HTR-8/SVneo (cell line): ENCODE measurements at places on chromosomes 13 and 19.

DNA sequence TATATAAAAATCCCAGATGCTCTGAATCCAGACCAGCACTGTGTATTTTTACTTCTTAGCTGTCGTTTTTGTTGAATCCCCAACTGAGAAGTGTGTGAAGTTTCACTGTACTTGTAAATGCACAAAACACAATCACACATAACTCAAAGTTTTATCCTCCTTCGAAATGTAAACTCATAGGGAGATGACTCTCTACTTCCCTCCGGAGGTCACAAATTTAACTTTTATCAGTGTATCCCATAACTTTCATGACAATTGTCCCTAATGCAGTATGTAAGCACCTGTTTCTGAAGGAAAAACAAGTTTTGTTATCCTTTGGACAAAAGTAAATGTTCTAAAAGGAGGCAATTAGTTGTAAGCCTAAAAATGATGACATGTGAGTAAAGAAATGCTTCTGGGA, 665.0 kb upstream of the SLITRK6 start:
- peak; percentile 7 for DNase-seq

DNA sequence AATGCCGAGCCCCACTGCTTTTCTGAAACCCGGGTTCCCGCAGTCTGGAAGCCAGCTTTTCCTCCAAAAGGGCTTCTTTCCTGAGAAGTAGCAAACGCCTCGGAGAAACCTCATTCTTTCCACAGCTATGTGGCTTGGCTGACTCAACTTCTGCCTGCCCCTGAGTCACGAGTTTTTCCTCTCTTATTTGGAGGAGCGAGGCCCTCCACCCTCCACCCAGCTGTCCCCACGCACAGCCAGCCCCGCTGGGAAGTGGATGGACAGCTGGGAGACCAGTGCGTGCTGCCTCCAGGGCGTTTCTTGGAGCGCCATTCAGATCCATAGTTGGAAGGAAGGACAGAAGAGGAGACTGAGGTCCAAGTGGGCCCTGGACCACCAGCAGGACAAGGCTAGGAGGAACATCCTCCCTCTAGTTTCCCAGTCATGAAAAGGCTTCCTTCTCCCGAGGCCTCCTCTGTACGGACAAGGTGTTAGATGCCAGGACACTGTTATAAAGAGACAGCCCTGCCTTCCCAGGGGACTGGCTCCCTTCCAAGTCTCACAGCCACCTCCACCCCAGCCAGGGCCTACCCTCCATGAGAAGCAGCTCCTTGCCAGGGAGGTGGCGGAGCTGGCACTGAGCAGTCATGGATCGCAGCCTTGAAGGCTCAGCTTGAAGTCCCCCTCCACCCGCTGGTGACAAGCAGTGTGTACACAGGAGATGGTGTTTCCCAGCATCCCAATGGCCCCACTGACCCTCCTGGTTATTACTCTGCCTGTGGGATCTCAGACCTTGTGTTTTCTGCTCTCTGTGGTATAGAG, 2.5 kb upstream of the PLEKHF1 start:
- DNase-seq, result peak; percentile 53

- DNase-seq, result no peak
These were observed 598.1 kb downstream of the TBC1D4 start for GRCh38 chr13:74883834-74884233.

DNA sequence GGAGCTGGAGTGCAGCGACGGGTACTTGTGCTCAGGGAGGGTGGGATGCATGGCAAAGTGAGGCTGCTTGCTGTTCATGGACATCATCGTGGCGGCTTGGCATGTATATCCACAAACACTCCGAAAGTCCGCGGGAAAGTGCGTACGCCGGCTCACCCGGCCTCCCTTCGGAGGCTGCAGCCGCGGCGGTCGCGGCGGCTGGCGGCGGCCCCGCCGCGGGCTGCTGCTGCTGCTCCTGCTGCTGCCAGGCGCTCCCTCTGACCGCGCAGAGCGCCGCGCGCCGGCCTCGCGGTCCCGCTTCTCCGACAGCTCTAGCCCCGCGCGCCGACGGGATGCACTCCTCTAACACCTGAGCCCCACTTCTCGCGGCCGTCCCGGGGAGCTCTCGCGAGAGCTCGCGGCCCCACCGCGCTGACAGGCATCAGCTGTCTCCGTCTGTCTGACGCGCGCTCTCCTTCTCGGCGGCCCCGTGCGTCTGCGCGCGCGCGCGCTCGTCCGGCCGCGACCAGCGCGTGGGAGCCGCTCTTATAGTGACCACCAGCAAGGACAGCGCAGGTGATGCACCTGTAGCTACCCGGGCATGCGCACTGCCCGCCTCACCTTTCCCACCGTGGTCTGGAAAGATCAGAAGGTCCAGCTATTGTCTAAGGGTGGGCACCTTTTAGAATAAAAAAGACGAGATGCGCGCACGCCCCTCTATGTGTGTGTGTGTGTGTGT, at the start of gene POU4F1:
TSS of gene POU4F1 (minus strand) at position 313 of the 718 bp plus-strand sequence. CDS start at position 87, 226 bp downstream.
- DNase-seq, result peak; percentile 44

DNA sequence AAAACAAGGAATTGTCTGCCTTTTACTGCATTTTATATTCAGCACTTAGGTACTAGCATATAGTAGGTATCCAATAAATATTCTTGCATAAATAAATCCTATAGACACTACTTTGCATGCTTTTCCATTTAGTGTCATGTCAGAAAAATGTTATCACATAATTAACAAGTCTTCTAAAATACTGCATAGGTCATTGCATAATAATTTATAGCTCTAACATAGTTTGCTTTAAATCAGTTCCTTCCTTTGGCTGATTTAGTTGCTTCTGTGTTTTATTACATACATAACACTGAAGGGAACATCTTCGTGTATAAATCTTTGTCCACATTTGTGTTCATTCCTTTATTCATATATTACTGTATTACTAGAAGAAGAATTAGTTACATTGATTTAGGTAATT, 36.2 kb downstream of the WASF3 start:
- DNase-seq, result no peak

DNA sequence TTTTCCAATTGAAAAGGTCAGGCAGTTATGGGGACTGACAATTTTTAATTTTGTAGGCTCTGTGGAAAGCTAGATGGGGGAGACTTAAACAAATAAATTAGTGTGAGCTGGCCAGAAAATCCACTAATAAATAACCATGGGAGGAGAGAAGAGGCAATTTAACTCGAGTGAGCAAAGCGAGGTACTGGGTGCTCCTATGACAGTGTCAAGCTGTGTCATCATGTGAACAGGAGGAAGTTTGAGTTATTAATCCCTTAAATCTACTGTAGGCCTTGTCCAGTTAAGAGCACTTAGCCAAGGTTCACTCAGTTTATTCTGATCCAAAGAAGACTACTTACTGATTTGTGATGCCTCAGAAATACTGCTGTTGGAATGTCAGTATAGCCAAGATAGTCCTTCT, 122.8 kb downstream of the OXGR1 start:
- no peak for DNase-seq

- DNase-seq, result peak; percentile 92
These were observed 3.5 kb downstream of the ANGPTL4 start for GRCh38 chr19:8367327-8368001.

GRCh38 chr19:16585808-16586476, 13.7 kb upstream of the SLC35E1 start:
- DNase-seq, result no peak

DNA sequence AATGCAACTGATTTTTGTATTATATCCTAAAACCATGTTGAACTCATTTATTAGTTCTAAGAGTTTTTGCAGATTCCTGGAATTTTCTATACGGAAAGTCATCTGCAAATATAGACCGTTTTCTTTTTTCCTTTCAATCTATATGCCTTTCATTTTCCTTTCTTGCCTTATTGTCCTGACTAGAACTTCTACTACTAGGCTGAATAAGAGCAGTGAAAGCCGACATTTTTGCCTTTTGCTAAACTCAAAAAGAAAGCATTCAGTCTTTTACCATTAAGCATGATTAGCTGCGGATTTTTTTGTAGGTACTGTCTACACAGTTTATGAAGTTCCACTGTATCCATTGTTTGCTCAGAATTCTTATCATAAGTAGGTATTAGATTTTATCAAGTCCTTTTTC, 328.4 kb downstream of the TEX29 start:
- no peak for DNase-seq

- DNase-seq, result no peak
These were observed 3.0 kb downstream of the TM6SF2 start for GRCh38 chr19:19269952-19270694.

- no peak for DNase-seq
These were observed 43.6 kb downstream of the PHF11 start for GRCh38 chr13:49539313-49539712.
